Uterus (tissue), 4 donors: ENCODE measurements at places on chromosomes 4 and X. TPM values are rescaled to one million over a fixed set of nuclear protein-coding genes. Genes with fewer than 3 reads are reported as not detected.

The TLR2 gene
- 19.1 TPM for total RNA-seq

The GPC4 gene
- 20.2 TPM for total RNA-seq

- no peak for DNase-seq
Observed at GRCh38 chr4:156516698-156517097, 454.9 kb downstream of the PDGFC start.

- DNase-seq, result no peak
Observed at GRCh38 chr4:183141997-183142396, 42.9 kb downstream of the WWC2 start.

The NDNF gene
- total RNA-seq, result 9.7 TPM

The ZNF518B gene
- 32.8 TPM for total RNA-seq

DNA sequence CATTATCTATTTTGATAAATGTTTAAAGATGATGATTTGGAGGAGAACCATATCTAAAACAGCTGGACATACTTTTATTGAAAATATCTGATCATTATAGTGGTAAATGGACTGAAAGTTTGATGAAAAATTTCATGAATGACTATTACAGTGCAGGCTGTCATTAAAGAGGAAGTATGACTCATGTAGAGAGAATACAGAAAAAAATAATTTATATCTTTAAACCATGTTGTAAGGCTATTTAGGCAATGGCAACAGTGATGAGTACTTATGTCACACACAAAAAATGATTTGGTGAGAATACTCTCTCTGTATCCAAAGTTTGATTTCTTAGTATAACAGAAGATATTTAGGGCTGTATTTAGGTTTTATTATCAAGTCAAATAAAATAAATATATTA, 3.9 kb upstream of the GLRB start:
- no peak for DNase-seq
